ENCODE measurements at places on chromosomes 1 and 21.

GRCh38 chr21:37682966-37683365 lies 233.3 kb downstream of the KCNJ6 start:
- peak; percentile 75 for DNase-seq

GRCh38 chr1:22592919-22593790 lies 29.9 kb downstream of the EPHA8 start:
- DNase-seq = no peak

GRCh38 chr1:152970495-152970894 lies at the start of gene SPRR4:
SPRR4 (plus strand) TSS chr1:152970648; CDS start chr1:152971891, 1,243 bp downstream.
- no peak for DNase-seq

DNA sequence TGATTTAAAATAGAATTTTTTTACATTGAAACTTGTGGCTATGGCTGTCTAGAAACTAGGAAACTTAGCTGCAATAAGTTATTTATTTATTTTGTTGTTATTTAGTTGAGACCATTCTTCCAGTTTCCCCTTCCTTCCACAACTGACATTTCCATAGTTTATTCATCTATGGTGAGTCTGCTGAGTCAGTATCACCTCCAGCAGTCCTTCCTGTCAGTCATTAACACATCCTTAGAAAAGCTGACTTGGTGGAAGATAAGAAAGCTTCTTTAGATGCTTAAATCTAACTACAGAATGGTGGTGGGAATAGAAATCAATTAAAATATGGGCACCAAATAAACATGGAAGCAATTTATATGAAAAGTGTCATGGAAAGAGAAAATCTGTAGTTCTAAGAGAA lies 714.0 kb downstream of the RWDD3 start:
- no peak for DNase-seq

DNA sequence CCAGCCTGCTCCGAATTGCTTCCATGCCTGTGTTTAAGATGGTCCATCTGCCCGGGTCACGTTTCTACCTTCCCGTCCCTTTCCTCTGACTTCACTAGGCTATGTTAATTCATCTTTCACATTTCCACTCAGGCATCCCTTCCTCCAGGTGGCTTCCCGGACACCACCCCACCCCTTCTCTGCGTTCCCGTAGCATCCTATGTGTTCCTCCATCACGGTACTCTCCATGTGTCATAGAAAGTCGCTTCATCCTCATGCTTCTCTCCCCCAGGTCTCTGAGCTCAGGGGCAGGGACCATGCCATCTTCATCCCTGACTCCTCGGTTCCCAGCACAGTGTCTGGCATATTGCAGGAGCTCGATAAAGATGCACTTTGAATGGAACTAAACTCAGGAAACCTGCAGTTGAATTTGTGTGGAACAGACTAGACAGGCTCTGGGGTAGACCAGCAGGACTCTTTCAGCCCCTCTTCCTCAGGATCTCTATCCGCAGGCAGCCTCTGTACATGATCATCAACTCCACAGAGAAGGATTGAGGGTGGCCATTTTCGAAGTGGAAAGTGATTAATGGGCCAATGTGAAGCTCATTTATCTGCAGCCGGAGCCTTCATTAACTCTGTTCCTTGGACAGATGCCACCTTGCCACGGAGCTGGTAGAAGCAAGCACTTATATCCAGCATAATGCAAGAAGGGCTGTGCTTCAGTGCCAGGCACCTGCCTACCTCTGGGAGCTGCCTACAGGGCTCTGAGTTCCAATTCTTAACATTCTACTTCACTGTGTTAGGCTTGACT lies 9.1 kb downstream of the C1orf226 start:
- DNase-seq = no peak

DNA sequence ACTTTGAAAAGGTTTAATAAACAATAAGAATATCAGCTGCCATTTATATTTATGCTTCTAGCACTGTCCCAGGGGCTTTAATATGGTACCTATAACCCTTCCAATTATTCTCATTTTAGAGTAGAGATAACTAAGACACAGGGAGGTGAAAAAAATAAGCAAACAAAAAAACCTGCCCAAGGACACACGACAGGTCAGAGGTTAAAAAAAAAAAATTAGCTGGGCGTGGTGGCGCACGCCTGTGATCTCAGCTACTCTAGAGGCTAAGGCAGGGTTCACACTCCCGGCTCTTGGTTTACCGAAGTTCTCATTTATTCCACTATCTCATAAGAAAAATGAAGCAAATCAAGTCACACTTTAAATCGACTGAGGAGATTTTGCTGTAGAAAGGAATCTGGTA lies 34.7 kb upstream of the CNN3 start:
- no peak for DNase-seq

DNA sequence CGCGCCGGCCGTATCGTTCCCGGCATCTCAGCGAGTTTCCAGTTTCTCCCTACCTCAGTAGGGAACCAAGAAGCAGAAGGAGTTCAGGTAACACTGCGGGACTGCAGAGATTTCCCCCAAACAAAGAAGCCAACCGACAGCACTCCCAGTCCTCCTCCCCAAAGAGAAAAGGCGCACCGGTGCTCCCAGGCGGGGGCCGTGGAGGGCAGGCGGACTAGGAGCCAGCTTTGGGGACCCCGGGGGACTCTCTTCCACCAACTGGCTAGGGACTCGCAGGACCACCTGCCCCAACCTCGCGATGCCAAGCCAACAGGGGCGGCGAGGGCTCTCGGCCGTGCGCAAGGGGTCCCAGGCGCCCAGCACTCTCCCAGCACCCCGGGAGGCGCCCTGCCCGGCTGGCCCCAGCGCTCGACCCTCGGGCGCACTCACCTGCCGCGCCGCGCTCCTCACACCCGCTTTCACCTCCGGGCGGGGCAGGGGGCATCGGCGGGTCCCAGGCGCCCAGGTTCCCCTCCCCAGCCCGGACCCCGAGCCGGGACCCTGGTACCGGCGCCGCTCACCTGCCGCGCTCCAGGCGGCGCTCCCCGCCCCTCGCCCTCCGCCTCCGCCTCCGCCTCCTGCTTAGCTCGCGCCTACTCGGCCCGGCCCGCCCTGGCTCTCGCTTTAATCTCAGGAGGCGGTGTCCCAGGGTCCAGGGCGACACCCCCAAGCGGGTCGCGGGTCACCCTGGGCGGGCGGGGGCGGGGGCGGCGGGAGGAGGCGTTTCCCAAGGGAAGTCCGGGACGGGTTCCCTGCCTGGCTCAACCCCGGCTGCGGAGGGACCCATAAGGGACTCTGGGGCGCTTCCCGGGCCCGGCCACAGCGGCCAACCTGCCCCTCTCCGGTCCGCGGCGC lies at the start of gene TMPRSS2:
Gene TMPRSS2, minus strand, starts transcription at position 638 of the 894 bp plus-strand sequence. CDS start 10,025 bp downstream, outside the sequence.
- DNase-seq = no peak

- DNase-seq = peak; percentile 44
Measured at GRCh38 chr1:114671011-114671938, 1.4 kb upstream of the DENND2C start.

Data from fibroblast of the aortic adventitia (primary cell).